ENCODE measurements at places on chromosomes 12 and 14.

DNA sequence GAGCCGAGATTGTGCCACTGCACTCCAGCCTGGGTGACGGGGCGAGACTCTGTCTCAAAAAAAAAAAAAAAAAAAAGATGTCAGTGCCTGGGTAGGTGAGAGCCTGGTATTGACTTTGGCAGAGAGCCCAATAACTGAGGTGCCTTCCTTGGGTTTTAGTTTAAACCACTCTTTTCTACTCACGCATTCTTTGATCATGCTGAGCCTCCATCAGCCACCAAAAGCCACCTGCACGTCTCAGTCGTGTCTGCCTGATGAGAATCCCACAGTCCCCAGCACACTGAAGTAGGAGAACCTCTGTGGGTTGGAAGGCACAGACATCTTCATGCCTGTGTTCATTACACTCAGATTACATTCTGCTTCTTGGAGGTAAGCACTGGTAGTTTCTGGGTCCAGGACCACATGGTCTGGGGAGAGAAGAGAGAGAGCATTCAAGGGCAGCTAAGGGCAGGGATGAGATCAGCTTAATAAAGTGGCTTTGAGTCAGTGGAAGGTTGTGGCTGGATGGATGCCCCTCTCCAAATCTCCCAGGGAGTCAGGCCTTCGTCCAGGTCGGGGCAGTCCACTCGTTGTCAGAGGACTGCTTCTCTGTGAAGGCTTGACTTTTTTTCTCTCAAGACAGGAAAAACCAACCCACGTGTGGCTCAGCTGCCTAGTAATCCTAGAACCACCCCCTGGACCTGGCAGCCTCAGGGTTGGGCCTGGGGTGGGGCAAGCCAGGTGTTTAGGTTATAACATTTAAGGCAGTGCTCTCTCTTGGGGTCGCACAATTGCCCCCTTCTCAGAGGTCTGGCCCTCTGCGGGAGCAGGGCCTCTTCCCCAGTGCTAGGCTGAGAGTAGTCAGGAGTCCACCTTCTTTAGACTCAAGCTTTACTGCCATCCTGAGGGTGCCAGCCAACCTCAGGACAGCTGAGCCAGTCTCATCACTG, 32.6 kb upstream of the MAX start:
- no peak for DNase-seq

- DNase-seq, result no peak
Observed at GRCh38 chr14:40806471-40806870, 800.2 kb upstream of the LRFN5 start.

- DNase-seq, result no peak
Observed at GRCh38 chr14:73770977-73771847, 57.0 kb upstream of the PNMA1 start.

DNA sequence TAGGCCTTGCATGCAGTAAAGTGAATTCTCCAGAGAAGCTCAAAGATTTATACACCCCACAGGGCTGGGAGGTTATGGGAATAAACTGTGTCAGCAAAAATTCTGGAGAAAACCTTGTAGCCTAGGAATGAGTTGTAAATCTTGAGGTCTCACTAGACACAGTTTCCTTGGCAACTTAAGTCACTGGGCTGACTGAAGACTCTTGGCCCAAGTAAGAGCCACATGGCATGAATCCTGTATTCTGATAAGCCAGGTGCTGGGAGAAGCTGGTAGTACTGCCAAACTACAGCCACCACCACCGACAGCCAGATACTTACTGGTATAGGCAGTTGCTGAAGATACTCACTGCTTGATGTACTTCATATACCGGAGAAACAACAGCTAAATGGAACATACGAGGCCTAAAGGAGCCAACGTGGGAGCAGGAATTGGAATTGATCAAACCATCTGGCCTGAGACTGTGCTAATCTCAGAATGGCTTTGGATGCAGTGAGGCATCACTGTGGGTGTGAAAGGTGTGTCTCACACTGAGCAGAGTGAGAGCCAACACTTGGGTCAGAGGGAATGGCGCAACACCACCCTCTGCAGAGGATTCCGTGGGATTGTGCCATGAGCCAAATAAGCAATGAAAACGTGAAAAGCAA, 102.8 kb upstream of the TMCC3 start:
- DNase-seq, result no peak

- no peak for DNase-seq
Observed at GRCh38 chr12:8127138-8127537, 3.7 kb downstream of the CLEC4A start.

GRCh38 chr12:80778005-80778541, 61.4 kb downstream of the MYF5 start:
- peak; percentile 0 for DNase-seq

DNA sequence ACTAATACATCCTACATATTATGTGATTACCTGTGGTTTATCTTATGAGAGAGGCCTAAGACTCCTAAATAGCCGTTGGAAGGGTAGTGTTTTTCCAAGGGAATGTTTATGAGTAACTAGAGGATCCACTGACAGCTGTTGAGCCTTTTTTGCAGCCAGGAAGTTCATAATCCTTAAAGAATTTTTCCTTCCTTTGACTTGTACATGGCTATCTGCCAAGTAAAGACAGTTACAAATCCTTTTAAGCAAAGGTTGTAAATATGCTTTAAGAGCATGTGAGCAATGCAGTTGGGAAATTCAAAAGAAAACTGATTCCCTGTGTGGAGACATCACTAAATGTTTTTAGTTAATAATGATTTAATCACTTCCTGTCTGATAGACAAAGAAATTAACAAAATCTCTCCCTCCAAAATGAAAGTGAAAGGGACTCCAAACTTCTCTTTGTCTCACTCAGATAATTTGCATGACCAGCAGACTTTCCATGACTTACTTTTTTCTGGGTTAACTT, 333.8 kb downstream of the PDZRN4 start:
- DNase-seq, result no peak

- DNase-seq, result no peak
Observed at GRCh38 chr12:83796531-83796930, 1109.8 kb downstream of the TMTC2 start.

- no peak for DNase-seq
Observed at GRCh38 chr12:117724543-117724942, 244.2 kb downstream of the KSR2 start.

DNA sequence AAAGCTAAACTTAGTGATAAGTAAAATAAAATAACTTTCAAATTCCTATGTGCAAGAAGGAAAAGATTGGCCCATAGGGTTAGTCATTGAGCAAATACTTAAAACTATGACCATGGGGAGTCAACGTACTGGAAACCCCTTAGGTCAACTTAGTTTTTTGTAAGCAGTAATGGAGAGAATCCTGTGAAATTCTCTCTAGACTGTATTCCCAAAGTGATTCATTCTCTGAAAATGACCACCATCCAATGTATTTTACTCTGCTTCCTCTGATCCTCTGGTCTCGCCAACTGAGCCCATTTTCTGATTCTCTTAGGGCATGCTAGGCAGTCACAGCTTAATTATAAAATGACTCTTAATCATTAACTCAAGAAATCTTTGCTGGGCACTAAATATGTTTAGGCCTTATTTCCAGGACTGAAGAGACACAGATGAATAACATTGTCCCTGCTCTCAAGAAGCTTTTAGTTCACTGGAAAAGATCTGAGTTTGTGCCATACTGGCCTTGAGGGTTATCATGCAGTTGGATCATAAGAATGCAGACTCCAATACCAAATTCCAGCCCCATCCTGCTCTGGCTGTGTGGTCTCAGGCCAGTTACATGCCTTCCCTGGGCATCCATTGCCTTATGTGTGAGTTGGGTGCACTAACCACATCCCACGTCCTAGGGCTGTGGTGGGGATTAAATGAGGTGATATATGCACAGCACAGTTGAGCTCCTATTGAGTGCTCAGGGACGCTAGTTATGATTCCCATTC, 732.4 kb downstream of the AACS start:
- no peak for DNase-seq

- no peak for DNase-seq
Observed at GRCh38 chr12:94172031-94172430, 23.7 kb downstream of the PLXNC1 start.

DNA sequence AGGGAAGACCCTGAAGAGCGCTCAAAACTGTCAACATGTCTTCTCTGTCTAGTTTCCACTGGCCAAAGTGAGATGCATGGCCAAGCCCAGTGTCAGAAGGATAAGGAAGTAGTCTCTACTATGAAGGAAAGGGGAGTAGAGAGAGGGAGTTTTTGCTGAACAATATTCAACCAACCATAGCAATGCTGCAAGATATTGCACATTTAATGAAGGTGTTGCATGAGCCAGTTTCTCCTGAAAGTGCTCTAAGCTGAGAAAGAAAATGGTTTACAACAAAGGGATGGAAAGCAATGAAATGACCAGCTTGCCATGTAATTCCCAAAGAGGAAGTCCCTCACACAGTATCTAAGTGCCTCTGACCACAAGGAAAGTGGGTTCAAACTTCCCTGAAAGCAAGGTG, 40.0 kb upstream of the NID2 start:
- no peak for DNase-seq

DNA sequence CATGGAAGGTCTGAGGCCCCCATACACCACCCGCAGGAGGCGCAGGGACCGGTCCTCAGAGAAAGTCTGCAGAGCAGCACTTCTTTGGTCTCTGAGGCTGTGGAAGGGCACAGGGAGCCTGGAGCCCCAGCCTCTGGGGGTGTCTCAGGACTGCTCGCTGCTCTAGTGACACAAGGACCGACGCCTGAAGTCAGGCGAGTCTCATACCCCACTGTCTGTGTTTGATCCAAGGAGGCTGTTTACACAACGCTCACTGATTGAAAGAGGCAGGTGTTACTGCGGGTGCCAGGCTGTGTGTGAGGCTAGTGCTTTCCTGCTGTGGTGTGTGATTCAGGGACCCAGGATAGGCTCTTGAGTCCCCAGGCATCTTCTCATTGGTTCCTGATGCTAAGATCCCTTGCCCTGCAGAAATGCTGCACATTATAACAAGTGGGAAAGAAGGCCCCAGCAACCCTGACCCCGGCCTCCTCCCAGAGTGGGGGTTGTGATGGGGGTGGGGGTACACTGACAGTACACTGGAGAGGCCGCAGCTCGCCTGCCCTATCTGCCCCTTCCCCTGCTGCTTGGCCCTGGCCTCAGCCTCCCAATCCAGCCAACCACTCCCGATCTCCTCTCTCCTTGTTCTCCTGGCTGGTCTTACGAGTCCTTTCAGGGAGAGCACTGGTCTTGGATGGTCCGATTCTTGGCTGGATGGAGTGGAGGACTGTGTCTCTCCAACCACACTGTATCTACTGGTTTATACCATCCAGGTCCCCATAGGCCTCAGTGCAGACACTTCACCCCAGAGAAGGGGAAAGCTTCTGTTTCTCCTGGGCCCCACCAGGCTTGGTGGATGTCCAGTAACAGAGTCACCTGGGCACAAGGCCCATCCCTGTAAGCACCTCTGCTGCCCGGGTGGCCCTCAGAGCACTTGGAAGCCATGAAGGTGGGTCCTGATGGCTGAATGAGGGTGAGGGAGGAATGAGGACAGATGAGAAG, 6.6 kb downstream of the CACNA2D4 start:
- no peak for DNase-seq

DNA sequence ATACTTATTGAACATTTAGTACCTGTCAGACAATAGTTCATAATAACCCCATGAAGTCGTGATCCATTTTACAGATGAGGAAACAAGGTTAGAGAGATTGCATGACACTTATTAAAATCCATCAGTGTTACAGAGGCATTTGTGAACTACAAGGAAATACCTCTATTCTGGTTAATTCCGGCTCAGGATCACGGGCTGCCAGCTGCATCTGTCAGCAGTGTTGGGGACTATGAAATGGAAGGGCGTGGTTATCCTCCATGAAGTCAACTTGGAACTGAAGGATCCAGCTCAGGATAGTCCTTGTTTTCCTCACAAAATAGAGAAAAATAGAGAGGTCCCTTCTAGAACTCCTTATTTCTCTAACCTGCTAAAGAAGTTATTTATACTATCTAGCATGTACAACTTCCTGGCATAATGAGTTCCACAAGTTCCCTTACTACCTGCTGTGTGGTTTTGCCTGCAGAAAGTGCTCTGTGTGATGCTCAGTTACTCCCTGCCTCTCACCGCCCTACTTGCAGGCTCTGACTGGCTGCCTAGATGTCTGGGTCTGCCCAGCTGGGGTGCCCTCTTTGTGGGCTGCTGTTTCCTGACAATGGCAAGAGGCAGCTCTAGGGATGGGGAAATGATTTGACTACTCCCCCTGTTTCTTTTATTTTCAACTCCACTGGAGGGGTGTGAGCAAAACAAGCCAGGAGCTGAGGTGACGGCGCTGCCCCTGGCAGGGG, 36.8 kb downstream of the PLXNC1 start:
- DNase-seq, result no peak

- no peak for DNase-seq
Observed at GRCh38 chr12:19764408-19764807, 325.1 kb downstream of the AEBP2 start.

- no peak for DNase-seq
Observed at GRCh38 chr12:122495258-122495657, 5.5 kb downstream of the ZCCHC8 start.

GRCh38 chr12:106154751-106155273, 16.1 kb upstream of the NUAK1 start:
- DNase-seq, result no peak

DNA sequence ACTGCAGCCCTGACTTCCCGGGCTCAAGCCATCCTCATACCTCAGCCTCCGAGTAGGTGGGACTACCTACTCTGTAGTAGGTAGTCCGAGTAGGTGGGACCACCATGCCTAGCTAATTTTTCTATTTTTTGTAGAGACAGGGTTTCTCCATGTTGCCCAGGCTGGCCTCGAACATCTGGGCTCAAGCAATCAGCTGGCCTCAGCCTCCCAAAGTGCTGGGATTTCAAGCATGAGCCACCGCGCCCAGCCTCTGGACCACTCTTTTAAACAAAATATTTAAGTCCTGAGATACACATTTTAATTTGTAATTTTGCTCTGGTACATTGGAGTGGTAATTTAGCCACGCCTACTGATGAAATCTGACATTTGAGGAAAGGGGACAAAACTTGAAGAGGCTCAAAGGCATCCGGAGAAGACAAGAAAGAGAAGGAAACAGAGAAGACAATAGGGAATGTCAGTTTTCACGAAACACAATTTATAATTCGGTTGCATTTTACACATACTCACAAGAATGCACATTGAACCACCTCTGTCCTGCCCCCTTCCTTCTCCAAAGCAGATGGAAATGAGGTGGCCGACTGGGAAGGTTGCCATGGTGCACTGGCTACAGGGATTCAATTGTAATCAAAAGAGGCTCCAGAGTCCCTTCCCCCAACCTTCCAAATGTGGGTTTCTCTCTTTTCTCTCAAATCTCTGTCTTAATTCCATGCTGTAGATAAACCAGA, 9.7 kb upstream of the TUBA1A start:
- DNase-seq, result peak; percentile 47

GRCh38 chr14:69288011-69288771, 28.2 kb downstream of the GALNT16 start:
- DNase-seq, result no peak

- no peak for DNase-seq
Observed at GRCh38 chr14:68292441-68293215, 473.0 kb downstream of the RAD51B start.

- DNase-seq, result peak; percentile 35
Observed at GRCh38 chr14:93994919-93995682, 2.0 kb upstream of the CCDC197 start.

GRCh38 chr12:96134200-96134599, 60.0 kb upstream of the ELK3 start:
- no peak for DNase-seq

DNA sequence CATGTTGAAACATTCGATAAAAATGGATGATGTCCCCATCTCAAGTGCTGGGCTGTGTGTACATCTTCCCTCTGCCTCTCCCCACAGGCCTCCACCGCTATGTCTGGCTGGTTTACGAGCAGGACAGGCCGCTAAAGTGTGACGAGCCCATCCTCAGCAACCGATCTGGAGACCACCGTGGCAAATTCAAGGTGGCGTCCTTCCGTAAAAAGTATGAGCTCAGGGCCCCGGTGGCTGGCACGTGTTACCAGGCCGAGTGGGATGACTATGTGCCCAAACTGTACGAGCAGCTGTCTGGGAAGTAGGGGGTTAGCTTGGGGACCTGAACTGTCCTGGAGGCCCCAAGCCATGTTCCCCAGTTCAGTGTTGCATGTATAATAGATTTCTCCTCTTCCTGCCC, 8.6 kb downstream of the PEBP1 start:
- DNase-seq, result no peak

Measured in anterior cingulate cortex (tissue), 58 donors.